Myocyte (in vitro differentiated cells): ENCODE measurements at places on chromosomes 11 and 22. TPM values are rescaled to one million over a fixed set of nuclear protein-coding genes. Genes with fewer than 3 reads are reported as not detected.

DNA sequence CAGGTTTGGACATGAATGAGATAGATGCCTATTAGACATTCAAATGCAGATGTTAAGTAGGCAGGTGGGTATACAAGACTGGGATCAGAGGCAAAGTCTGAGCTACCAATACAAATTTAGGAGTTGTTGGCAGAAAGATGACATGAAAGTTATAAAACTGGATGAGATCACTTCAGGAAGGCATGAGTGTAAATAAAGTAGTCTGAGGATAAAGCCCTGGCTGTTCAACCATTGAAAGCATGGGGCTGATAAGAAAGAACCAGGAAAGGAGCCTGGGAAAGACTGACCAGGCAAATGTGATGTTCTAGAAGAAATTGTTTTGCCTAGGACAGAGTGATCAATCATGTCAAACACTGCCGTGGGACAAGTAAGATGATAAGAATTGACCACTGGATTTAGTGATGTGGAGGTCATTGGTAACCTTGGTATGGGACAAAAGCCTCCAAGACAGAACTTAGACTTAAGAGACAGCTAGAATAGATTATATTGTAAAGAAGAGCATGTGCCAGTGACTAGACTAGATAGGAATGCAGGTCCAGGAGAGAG, 98.5 kb downstream of the EHF start:
- no peak for DNase-seq

GRCh38 chr11:78202733-78203167, 14.0 kb downstream of the USP35 start:
- no peak for DNase-seq

GRCh38 chr22:49673048-49673447, 154.6 kb downstream of the BRD1 start:
- DNase-seq, result no peak

- peak; percentile 74 for DNase-seq
Observed at GRCh38 chr22:41447435-41448188, 1.0 kb upstream of the TOB2 start.

DNA sequence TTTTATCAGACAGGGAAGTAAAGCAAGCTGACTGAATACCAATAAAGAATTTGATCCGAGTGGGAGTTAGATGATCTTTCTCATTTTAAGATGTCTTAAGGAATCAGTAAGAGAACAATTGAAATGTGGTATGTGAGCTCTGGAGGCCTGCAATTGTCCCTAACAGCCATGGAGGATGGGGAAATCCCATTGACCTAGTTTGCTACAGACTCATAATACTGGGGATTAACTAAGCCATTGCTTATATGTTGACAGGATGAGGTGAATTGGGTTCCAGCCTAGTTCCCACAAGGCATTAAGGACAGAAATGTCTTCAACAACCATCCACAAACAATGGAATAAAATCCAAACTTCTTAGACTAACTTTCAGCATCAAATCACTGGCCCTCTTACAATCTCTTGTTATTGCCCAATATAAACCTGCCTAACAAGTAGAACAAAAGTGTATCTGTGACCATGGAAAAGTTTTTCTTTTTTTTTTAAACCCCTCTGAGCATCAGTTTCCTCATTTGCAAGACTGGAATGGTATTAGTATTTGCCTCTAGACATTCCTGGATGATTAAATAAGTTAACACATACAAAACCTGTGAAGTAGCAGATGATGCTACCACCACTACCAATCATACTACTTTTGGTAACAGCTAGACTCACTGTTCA, 773.2 kb downstream of the DLG2 start:
- DNase-seq, result no peak

GRCh38 chr22:41310336-41310735, 9.0 kb downstream of the ZC3H7B start:
- DNase-seq, result no peak

Gene TUB
- total RNA-seq, result 15.5 and 29.3 TPM in 2 replicates

Gene OR6A2
- total RNA-seq, result not detected in 2 replicates

Gene KLHL35
- total RNA-seq, result 2.6 and 4.6 TPM in 2 replicates

GRCh38 chr11:108069947-108070346, 51.4 kb upstream of the ACAT1 start:
- peak; percentile 18 for DNase-seq

- no peak for DNase-seq
Observed at GRCh38 chr11:132466983-132467382, 1065.3 kb downstream of the OPCML start.

Gene RFPL3
- total RNA-seq, result not detected in 2 replicates

- no peak for DNase-seq
Observed at GRCh38 chr11:123357353-123357989, 72.6 kb upstream of the GRAMD1B start.

Gene GAS2L1
- 20.4 and 34.9 TPM in 2 replicates for total RNA-seq
